ENCODE measurements at places on chromosomes 4 and X.

- DNase-seq, result peak; percentile 38
These were observed 325.7 kb downstream of the PCDH7 start for GRCh38 chr4:31045724-31046318.

DNA sequence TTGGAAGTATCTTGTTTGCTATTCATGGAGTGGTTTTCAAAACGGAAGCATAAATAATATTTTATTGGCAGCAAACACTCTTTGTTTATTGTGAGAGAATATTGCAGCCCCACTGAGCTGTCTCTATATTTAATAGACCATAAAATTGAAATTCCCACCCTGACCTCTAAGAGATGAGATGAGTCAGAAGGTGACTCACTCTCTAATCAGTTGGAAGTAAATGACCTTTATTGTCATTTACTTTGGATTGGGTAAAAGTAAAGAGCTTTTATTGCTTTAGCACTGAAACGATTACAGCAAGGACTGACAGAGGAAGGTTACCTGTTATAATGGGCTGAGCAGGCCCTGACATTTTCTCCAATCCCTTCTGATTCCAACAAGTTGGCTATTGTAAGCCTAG is 55.0 kb downstream of the SYTL5 start:
- no peak for DNase-seq

GRCh38 chrX:18981124-18981807 is 2.6 kb downstream of the PHKA2 start:
- DNase-seq, result no peak

- no peak for DNase-seq
These were observed 158.6 kb downstream of the PAPSS1 start for GRCh38 chr4:107561481-107561880.

DNA sequence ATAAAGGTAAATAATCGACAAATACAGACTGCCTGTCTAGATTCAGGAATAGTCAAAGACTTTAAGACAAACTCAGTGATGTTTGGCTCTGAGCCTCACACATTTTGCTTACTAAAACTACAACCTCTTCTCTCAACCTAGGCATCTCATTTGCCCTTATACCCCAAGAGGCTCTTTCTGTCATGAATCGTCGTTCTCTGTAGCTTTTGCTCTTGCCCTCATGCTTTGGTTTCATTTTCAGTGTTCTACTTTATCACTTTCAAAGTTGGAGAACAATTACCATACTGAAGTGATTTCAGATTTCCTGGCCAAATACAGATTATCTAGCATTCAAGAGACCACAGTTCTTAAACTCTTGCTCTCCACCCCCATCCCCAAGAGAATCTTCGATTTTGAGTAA is 114.1 kb upstream of the RAP2C start:
- no peak for DNase-seq

GRCh38 chr4:16270454-16271328 is 44.4 kb upstream of the TAPT1 start:
- DNase-seq, result no peak

DNA sequence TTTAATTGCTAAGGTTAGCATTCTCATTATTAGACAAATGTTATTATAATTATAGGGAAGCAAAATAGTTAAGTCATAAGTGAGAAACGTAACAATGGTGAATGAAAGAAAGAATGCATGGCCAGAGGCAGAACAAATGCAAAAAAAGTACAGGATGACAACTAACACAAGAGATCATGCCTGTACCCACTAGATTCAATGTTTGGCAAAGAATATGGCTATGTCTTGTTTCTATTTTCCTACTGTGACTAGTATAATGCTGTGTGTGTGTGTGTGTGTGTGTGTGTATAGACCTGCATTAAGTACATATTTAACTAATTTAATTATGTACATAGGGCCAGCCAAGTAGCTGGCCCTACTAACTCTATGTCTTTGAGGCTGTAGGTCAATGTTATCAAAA is 12.9 kb upstream of the BMP2K start:
- no peak for DNase-seq

DNA sequence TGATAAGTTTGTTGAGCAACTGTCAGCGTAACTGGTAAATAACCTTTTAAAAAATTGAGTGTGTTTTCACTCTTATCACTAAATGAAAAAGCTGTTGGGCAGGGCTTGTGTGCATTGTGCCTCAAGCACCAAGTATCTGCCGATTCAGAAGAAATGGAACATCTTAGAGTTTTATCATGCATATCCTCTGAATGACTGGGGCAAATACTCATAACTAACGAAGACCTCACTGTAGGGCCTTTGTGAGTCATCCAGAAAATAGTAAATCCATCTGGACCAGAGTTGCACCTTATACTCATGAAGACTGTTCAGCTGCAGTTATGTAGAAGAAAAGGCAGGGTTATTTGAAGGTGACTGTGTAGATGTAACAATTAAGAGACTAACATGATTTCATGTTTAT is 222.1 kb downstream of the CAMK2D start:
- DNase-seq, result no peak

DNA sequence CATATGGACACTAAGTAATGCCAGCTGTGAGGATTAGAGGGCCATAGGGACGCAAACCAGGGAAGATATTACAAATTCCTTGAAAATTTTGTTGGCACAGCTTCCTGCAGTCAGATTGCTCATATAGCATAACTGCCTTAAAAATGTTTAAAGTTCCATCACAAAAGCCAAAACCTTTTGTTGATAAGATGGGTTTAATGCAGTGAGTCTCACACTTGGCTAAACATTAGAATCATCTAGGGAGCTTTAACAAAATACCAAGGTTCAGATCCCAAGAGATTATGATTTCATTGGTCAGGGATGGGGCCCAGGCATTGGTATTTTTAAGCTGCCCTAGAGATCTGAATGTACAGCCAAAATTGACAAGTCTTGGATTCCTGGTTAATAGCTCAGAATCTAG is 376.5 kb upstream of the MAD2L1 start:
- DNase-seq, result no peak

DNA sequence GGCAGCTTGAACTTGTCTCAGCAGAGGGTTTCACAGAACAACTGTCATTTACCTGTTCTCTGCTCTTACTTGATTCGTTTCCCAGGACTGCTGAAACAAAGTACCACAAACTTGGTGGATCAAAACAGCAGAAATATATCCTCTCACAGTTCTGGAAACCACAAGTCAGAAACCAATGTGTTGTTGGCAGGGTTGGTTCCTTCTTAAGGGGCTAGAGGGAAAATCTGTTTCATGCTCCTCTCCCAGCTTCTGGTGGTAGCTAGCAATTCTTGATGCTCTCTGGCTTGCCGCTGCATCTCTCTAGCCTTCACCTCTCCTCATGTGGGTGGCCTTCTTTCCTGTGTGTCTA is 4.7 kb downstream of the TLR8 start:
- no peak for DNase-seq

GRCh38 chr4:141636771-141637460 is 533 bp downstream of the IL15 start:
- DNase-seq, result peak; percentile 41

GRCh38 chrX:101709384-101709783 is 49.7 kb upstream of the ARMCX2 start:
- DNase-seq, result no peak

DNA sequence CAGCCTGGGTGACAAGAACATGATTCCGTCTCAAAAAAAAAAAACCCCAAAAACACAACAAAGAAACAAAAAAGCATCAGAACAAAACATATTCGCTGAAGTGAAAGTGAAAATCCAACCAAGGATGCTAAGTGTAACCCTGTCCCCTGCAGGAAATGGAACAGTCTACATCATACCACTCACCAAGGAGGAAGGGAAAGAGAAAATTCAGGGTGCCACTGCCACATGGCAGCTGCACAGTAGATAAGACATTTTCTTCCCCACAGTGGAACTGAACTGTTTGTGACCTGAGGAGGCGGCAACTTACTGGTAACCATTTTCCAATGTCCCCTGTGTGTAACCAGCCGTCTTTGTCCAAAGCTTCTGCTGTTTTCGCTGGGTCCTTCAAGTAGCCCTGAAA is 28.2 kb upstream of the CENPU start:
- no peak for DNase-seq

GRCh38 chr4:13851085-13851940 is 223.8 kb upstream of the BOD1L1 start:
- no peak for DNase-seq

GRCh38 chr4:114476310-114476709 is 122.3 kb upstream of the UGT8 start:
- no peak for DNase-seq

DNA sequence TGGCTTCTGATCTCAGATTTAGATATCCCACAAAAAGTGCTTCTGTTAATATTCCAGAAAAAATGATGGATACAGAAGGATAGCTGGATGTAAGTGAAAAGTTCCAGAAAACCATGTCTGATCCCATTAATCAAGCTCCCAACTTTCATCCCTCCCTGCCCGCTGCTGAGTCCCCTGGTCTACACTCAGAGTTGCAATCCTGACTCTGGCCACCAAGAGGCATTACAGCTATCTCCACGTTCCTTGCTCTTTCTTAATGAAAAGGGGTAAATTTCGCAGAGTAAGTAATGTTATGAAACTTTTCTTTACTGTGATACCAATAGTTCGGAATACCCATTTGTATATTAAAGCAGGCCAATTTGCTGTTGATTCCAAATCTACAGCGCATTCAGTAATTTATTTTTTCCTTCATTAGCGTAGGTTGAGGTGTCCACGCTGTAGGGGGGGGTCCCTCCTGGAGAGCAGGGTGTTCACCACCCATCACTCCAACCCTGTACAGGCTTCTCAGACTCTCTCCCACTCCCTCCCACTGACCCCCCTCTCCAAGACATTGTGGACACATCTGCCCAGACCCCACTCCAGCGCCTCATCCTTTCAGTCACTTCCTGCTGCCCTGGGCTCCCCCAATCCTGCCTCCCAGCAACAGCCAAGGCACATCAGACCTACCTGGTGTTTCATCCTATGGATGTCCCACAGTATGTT is 55.1 kb downstream of the RAB40A start:
- no peak for DNase-seq

- no peak for DNase-seq
These were observed 148.1 kb downstream of the NWD2 start for GRCh38 chr4:37392521-37393255.

DNA sequence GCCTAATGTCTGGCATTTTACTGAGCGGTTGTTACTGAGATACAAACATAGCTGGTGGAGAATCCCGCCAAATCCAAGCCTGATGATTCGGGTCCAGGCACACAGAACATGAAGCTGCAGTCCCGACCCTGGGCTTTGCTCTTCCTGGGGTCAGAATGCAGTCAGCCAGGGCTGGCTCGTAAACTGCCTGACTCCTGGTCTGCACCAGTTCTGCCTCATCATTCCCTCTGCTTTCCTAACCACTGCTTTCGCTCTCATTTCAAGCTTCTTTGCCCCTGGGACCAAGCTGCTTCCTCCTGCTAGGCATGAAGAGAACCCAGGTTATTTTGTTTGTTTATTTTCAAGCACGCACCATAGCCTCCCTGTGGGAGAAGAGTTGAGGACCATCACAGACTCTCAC is 39.3 kb downstream of the GATB start:
- DNase-seq, result no peak

DNA sequence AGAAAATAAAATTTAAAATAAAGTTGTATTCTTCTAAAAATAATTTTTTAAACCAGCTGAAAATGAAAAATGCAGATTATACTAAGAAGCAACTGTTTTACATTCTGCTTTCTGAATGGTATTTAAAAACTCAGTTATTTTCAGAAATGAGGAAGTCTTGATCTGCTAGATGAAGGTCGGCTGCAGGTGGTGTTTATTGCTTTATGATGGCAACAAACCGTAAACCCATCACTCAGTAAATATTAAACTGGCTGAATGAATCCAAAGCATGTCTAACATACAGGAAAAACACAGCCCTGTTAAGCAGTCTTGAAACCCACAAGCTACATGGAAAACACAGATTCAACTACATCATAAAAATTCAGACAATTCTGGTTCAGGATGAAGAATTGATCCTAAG is 29.3 kb downstream of the DYNLT3 start:
- DNase-seq, result no peak

- no peak for DNase-seq
These were observed 673.2 kb upstream of the MAGEB2 start for GRCh38 chrX:29542152-29542551.

DNA sequence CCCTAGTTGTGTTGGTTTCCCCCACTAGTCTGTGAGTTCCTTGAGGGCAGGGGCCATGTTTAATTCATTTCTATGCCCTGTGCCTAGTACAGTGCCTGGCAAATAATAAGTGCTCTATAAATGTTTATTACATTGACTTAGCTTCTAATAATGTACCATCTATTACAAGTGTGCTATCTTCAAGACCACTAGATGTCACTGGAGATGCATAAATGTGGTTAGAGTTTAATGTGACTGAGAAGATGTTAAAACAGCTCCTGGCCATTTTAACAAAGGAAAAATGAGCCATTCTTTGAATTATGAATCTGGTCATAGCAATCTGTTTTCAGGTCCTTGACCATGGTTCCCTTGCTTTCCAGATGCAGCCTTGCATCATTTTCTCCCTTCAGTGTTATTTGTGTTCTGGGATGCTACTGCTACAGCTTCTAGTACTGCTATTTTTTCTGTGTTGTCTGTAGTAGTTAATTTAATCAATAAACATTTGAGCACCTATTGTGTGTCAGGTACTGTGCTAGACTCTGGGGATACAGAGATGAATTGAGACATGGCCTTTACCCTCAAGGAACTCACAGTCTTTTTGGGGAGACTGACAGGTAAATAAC is 43.2 kb downstream of the SLC9A6 start:
- peak; percentile 33 for DNase-seq

DNA sequence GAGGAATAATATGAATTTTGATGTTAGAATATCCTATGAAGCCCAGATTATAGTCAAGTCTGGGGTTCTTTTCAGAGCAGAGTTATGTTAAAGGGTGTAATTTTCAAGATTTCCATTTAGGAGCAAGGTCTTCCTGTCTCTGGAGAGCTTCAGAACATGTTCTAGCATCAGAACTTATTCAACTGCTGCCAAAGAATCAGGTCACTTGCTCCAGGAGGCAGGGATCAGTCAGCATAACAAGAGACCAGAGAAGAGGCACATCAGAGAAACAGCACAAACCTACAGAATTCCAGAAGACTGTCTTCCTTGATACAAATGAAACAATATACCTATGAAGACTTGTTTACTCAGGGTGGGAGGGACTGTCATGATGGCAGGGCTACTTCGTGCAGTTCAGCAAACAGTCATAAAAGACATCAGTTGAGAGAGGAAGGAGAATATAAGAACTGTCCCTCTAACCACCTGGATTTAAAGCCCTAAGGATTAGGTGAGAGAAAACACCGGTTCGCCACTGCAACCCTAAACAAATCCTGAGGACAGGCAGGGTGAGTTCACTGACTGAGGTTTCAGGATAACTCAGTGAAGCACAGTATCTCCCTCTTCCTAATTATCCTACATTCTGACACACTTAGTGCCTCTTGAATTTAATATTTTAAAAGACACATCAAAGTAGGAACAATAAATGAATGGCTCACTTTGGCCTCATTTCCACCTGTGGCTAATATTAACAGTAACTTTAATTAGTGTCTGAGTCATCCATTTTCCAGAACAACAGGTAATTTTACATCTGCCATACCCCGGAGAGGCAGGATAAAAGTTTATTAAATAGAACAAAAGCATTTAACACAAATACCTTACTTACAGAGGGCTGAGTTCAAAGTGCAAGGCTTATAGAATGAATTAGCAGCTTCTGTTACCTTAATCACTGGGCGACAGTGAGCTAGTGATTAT is 93.0 kb downstream of the HDAC8 start:
- no peak for DNase-seq
